ENCODE measurements at places on chromosomes 6 and 20.

DNA sequence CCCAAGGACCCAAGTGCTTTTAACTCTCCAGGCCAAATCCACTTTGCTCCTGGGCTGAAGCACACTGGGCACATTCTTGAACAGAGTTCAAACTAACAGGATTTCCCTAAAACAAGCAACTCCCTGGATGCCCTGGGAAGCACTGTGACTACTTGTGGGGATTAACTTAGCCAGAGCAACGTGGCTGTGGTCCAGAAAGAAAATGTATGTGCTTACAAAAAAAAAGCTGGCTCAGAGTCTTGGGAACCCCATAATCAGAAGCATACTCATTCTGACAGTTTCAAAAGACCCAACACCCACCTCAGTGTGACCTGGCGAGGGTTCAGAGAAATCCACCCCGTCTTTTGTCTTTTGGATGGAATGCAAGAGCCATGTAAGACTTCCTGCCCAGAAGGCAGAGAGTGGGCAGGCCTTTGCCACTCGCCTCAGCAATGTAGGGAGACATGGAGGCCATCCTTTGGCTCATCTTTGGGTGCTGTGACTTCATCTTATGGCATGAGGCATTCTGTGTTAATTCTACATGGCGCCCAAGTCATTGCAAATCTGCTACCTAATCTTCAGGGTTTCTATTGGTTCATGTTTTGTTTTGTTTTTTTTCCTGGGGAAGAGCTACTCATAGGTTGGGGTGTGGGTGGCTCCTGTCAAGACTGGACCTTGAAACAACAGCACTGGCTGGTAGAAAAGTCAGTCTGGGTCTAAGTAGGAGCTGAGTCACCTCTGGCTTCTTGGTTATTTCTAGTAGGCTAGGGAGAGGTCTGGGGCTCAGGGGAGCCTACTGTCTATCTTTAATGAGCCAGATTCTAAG lies 248.6 kb upstream of the SUPT3H start:
- no peak overlapping the region for H3K27ac ChIP-seq
- H3K4me1 ChIP-seq, result no peaks in the 10 kb centered on the region
- no peaks in the 10 kb centered on the region for H3K27me3 ChIP-seq
- no peak for DNase-seq
- H3K4me3 ChIP-seq, result no peak overlapping the region

DNA sequence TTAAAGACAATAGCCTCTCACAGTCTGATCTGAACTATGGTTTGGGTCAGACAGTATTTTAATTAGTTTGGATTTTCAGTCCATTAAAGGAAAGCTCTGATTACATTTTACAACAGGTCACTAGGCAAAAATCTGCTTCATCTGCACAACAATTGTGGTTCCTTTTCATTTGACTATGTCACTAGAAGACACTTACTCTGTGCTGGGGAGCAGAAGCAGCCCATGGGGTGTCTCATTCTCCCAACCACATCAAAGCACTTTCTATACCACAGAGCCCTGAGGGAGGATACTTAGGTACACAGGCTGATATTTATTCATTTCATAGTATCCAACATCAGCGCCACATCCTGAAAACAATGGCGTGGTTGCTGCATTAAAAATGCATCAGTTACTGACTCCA lies 36.6 kb upstream of the HDAC2 start:
- H3K36me3 ChIP-seq, result no peaks in the 10 kb centered on the region
- no peaks in the 10 kb centered on the region for H3K4me1 ChIP-seq
- no peak for DNase-seq
- H3K27ac ChIP-seq, result no peak overlapping the region
- H3K27me3 ChIP-seq, result no peaks in the 10 kb centered on the region

GRCh38 chr6:120278689-120279396 lies 929.3 kb upstream of the MAN1A1 start:
- no peaks in the 10 kb centered on the region for H3K27me3 ChIP-seq
- no peak overlapping the region for H3K4me3 ChIP-seq
- H3K36me3 ChIP-seq, result no peaks in the 10 kb centered on the region
- no peak overlapping the region for H3K27ac ChIP-seq
- H3K4me1 ChIP-seq, result no peaks in the 10 kb centered on the region

GRCh38 chr20:51166489-51166888 lies 143.6 kb upstream of the KCNG1 start:
- no peak overlapping the region for H3K4me3 ChIP-seq
- H3K36me3 ChIP-seq, result no peaks in the 10 kb centered on the region
- DNase-seq, result no peak

DNA sequence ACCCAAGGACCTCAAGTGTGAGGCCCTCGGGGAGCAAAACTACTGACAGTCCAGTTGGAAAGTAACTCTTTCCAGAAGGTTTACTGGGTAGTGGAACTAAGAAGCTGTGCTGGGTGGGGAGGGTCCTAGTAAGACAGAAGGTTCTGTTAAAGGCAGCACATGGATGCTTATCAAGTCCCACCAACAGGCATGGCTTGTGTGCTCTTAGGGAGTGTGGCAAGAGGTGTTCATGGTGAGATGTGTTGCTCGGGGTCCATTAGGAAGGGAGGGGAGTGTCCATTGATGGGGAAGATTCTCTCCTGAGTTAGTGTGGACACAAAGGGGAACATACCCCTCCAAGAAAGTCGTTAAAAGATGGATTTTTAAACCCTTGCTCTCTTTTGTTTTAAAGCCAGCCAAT lies 120.6 kb downstream of the LY86 start:
- no peaks in the 10 kb centered on the region for H3K36me3 ChIP-seq
- no peak overlapping the region for H3K27ac ChIP-seq
- peaks cover 12% of the 10 kb centered on the region for H3K4me1 ChIP-seq
- H3K4me3 ChIP-seq, result no peak overlapping the region
- H3K27me3 ChIP-seq, result no peaks in the 10 kb centered on the region
- DNase-seq, result no peak

DNA sequence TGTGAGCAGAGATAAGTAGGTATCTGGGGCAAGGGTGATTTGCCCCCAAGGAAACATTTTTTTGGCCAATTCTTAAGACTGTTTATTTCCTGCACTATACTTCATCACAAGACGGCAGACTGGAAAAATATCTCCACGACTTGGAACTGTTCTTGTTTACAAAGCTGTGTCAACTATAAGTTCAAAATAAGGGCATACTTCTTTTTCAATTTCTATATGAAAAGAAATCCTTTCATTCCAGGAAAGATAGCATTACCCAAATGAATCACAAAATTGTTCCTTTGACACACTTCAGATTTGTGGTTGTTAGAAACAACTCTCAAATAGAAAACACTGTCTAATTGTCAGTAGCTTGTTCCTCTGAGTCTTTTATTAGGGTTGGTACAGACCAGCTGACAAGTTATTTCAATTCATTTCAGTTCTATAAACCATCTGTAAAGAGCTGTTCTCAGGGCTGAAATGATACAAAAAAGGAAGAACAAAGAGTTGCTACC lies 212.9 kb upstream of the PRDM1 start:
- H3K36me3 ChIP-seq, result no peaks in the 10 kb centered on the region
- no peak overlapping the region for H3K27ac ChIP-seq
- peaks cover 5% of the 10 kb centered on the region for H3K4me1 ChIP-seq
- peaks cover 6% of the 10 kb centered on the region for H3K27me3 ChIP-seq
